Ovary (tissue), 10 donors: ENCODE measurements at places on chromosomes 12 and 14. TPM values are rescaled to one million over a fixed set of nuclear protein-coding genes. Genes with fewer than 3 reads are reported as not detected.

- no peak for DNase-seq
Measured at GRCh38 chr12:87270919-87271318, 758.3 kb downstream of the C12orf50 start.

DNA sequence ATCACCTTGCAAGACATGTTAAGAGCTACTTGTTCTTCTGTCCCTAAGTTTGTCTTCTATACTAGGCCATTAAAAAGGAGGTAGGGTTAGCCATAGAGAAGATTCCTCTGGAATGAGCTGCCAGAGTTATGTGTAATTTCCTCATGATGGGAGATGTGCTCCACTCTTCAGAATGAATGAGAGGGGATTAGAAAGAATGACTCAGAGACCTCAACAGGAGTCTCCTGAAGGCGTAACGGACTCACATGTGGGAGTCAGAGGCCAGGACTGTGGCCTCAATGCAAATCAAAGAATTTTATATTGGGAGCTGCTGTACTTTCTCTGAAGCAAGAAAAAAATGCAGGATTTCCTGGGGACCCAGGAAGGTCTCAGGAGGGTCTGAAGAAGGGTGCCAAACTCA is 87.8 kb upstream of the ATXN7L3B start:
- DNase-seq: no peak

- DNase-seq: peak; percentile 76
Measured at GRCh38 chr12:108511633-108512540, 3.2 kb upstream of the FICD start.

RAPGEF3 gene
- 83.5 TPM for total RNA-seq

TAS2R30 gene
- 4.5 TPM for total RNA-seq

SCNN1A gene
- 8.8 TPM for total RNA-seq
